ENCODE measurements at places on chromosomes 11 and 22. TPM values are rescaled to one million over a fixed set of nuclear protein-coding genes. Genes with fewer than 3 reads are reported as not detected.

- DNase-seq, result no peak
Observed at GRCh38 chr11:47028195-47029093, 91.9 kb downstream of the CSTPP1 start.

GRCh38 chr11:64334764-64335735 is 5.0 kb upstream of the CCDC88B start:
- no peak for DNase-seq

- DNase-seq, result no peak
Observed at GRCh38 chr11:65301491-65302329, 13.0 kb upstream of the CDC42EP2 start.

GRCh38 chr22:31451709-31452571 is 37.7 kb downstream of the EIF4ENIF1 start:
- no peak for DNase-seq

DNA sequence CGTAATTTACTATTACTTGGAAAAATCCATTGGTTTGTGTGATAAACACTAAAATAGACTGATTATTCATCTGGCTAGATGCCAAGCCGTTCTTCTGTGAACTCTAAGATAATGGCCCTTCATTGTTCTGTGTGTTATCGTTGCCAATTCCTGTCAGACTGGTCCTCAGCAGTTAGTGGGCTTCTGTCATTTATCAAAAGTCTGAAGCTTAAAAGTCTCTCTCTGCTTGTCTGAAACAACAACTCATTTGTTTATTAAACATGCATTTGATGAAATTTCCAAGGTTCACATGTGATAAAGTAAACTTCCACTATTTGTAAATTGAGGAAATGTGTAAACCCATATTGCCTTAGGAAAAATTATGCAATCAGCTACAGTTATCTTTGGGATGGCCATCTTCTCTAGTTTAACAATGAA is 21.1 kb upstream of the RDX start:
- DNase-seq, result no peak

DNA sequence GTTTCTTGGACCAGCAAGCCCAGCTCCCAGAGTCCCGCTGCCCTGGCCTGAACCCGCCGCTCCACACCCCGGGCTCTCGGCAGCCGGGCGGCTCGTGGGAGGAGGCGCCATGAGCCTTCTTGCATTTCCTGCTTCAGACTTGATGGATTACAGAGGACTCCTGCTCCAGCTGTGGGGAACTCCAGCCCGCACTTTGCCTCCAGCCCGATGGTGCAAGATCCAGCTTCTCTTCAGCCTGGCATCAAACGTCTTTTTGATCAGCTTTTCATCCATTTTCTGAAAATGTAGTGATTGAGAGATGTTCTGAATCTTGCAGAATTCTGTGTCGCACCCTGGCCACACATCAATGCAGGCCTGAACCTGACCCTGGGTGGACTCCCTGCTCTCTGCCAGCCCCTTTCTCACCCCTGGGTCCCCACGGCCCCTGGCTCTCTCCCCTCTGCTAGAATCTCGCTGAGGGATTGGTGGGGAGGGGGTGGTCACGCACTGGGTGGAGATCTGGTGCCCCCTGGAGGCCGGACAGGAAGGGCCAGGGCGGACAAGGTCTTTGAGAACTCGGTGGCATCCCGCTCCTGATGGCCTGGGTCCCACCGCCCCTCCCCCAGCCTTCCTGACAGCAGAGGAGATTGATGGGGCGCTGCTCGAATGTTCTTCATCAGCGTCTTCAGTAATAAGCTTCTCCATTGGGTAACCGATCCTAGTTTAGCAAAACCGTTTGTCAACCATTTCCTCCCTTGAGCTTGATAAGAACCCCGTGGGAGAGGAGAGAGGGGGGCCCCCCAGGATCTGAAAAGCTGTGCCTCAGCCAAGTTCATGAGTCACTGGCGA is 12.1 kb upstream of the NFAM1 start:
- peak; percentile 49 for DNase-seq

GRCh38 chr11:9688716-9689511 is 25.0 kb downstream of the SWAP70 start:
- no peak for DNase-seq

- no peak for DNase-seq
Observed at GRCh38 chr11:77188633-77189491, 60.8 kb downstream of the MYO7A start.

DNA sequence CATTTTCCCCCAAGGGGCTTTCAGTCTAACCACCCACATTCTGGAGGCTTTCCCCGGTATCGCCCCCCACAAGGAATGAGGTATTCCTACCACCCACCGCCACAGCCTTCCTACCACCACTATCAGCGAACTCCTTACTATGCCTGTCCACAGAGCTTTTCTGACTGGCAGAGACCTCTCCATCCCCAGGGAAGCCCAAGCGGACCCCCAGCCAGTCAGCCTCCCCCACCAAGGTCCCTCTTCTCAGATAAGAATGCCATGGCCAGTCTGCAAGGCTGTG is 14.6 kb upstream of the SLC25A18 start:
- DNase-seq, result no peak

- DNase-seq, result peak; percentile 20
Observed at GRCh38 chr11:124882339-124883071, 15.2 kb downstream of the ROBO4 start.

PLEKHB1 gene
- 7.4 TPM for total RNA-seq

FBLN1 gene
- 45.0 TPM for total RNA-seq

APOA4 gene
- 0.45 TPM for total RNA-seq

C22orf15 gene
- not detected for total RNA-seq

SPDYC gene
- not detected for total RNA-seq
